ENCODE measurements at places on chromosomes 3 and 15.
A peak's percentile ranks its signal among the peaks of the same experiment; 100 is the strongest.

- DNase-seq, result peak; percentile 94
Measured at GRCh38 chr3:168095611-168096209, at the start of gene GOLIM4. GOLIM4 (minus strand) TSS chr3:168095924; CDS start chr3:168095285, 639 bp downstream.

DNA sequence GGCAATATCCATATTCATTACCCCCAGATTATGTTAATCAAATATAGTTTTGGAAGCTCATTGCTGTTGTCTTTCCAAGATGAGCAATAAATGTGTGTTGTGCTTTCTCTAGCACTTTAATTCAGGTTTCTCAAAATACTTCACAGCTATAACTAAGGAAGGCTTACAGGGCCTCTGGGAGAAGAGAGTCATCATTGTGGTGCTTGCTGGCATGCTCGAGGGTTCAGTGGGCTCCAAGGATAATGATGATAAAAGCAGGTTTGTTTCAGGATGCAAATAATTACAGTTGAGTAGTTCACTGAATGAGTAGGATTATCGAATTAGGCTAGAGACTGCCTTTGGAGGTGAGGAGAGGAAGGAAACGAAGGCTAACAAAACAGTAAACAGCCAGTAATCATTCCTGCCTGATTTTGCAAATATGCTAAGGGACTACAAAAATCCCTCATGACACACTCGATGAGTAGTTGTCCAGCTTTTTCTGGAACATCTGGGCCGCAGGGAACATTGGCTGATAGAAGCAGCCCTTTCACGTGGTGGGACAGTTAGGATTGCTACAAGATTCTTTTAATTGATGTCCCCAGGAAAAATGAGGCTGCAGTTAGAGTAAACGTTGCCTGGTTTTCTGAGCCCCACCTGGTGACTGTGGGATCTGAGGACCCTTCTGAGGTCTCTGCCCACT is 54.1 kb downstream of the SLC7A14 start:
- DNase-seq, result no peak

DNA sequence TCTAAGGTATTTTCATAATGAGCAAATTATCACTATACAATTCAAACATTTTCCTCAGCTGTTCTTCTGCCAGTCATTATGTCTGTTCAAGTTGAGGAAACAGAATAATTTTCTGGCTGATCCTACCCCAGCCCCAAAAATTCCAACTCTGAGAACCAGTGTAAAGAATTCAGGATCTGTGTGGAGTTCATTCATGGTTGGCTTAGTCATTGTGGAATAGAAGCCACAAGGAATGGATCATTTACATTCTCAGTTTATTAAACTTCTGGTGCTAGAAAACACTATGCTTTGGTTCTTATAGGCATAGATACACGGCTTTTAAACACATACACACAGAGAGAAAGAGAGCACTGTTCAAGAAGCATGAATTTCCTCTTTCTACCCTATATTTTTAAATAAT is 134.6 kb downstream of the CMSS1 start:
- DNase-seq, result no peak

DNA sequence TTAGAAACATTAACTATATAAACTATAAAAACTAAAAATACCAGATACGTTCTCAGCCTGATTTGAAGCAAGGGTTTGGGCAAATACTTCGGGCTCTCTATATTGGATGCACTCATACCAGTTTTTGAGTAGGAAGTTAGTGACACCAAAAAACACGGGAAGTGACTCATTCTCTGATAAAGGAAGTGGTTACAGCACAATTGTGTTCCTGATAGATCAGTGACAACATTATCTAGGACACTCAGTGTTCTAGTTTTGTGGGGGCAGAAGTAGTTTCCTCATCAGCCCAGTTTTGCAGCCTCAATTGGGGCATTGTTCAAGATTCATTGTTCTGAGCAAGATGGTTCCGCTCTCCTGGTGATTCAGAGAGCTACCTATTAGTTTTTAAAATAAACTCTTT is 469.6 kb upstream of the DPPA4 start:
- no peak for DNase-seq

DNA sequence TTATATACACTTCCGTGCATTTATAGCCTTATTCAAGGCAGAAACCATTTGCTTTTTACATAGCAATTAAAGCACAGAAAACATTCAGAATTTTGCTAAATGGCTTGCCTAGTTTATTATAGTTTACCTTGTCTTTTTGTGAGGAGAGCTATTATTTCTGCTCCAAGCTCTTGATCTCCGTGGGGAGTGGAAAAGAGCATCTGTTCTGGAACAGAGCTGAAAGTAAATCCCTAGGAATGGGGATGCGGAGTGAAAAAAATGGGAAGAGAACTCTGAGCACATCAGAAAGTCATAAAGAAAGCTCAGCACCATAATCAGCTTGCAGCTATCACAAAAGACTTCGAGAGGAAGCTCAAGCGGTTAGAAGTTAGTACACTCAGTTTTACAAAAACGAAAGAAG is 1006.7 kb downstream of the ROBO2 start:
- no peak for DNase-seq

DNA sequence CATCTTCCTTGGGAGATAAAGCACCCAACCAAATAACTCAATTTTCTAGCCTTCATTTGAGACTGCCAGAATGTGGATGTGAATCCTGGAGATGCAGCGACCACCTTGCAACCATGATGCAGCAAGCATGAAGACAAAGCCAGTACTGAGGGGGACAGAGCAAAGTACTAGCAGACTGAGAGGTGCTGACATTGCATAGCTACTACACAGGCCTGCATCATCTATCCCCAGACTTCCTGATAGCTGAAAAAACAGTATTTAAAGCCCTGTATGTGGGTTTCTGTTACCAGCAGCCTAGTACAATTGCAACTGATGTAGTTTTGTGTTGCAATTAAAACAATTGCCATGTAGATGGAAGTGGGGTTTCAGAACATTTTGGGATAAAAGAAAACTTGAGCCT is 146.3 kb upstream of the VEPH1 start:
- DNase-seq, result no peak

DNA sequence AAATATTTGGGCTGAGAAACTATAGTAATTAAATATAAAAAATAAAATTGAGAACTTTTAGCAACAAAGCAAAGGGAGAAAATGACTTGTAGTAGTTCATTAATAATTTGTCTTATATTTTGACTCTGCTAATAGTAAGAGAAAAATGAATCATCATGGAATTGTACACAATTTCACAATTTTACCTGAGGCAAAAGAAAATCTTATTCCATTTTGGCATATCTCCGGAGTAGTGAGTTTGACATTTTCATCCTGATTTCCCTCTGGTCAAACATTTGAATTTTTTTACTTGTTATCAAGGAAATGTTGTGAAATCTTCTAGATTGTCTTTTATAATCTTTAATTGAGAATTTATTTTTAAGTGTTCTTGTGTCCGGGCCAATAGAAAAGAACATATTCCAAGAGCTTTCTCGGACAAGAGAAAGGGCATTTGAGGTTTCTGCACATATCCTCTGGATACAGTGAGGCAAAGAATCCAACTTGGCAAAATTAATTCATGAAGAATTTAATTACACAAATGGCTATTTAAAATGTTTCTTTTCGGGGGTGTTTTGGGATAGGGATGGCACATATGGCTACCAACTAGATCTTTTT is 89.3 kb upstream of the IGSF10 start:
- DNase-seq, result no peak

- DNase-seq, result no peak
Measured at GRCh38 chr15:67479781-67480505, 41.0 kb upstream of the C15orf61 start.

DNA sequence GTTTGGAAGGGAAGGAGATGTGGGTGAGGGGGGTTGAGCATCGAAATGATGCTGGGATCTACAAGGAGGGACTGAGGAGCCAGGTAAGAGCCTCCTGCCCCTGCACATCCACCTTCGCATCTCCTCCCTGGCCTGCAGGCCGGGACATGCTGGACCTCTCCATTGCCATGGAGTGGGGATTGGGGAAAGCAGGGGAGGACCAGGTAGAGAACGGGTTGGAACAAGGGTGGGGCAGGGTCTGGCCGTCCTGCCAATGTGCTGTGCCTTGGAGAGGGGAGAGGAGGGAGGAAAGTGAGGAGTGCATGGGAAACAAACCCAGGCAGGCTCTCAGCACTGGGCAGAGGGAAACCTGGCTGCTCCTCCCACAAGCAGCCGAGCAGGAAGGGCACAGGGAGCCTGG is 10.6 kb downstream of the PLA2G4B start:
- no peak for DNase-seq

GRCh38 chr3:414063-414462 is 217.5 kb downstream of the CHL1 start:
- DNase-seq, result no peak

DNA sequence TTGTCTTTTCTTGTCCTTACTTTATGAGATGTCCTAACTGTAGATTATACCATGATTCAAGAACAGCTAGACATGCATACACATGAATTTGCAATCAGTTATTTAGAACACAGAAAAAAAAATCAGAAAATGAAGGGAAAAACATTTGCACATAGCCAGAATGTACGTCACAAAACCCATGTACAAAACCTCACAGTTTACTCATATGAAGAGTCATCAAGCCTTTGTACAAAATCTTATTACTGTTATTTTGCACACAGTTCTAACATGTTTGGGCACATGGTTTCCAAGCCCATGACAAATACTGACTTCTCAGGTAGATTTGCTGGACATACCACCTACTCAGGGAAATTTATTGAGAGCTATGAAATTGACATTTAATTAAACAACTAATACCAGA is 48.2 kb downstream of the MAP3K13 start:
- DNase-seq, result no peak

GRCh38 chr3:160368804-160369203 is 30.2 kb downstream of the IFT80 start:
- DNase-seq, result no peak

DNA sequence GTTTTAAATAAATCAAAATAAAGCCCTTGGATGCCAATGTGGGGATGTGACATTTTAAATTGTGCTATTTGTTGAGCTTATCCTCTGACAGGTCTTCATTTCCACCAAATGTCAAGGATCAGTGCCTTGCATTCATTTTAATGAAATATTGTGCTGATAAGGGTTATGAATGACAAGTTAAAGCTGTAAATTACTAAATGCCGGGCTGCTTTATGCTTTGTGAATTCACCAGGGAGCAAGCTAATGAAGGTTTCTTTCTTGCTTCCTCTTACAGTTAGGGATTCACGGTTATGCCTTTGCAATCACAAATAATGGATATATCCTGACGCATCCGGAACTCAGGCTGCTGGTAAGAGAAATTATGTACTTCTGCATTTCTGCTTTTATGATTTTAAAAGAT is 81.7 kb downstream of the LRTM1 start:
- DNase-seq, result no peak

DNA sequence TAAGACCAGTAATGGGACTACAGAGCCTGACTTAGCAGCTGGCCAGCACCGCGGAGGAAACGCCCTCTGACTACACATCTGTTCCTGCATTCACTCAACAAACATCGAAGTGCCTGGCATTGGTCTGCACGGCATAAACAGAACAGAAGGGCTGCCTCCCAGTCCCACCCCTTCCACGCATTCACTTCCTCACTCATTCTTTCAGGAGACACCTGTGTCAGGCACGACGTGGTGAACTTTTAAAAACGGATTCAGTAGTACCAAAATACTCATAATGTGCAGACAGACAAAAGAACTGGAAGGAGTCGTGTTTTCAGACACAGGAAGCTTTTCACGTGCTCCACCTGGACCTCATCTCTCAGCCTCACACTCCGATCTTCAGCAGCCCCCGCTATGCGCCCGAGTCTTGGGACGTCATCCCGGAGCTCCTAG is 123.3 kb downstream of the XXYLT1 start:
- no peak for DNase-seq

DNA sequence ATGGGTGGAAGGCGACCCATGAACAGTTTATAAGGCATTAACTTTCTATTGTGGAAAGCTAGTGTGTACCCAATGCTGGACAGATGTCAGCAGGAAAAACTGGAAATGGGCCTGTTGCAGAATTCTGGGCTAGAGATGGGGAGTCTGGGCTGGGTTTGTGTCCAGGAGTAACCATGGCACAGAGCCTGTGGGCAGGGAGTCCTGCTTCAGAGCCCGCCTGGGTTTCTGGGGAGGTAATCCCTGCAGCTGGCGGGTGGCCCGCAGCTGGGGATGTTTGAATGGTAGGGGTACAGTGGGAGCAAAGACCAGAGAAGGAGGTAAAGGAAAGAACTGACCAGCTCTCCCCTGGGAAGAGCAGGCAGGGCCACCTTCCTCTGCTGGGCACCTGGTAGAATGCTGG is 25.7 kb downstream of the ACAA1 start:
- peak; percentile 64 for DNase-seq

DNA sequence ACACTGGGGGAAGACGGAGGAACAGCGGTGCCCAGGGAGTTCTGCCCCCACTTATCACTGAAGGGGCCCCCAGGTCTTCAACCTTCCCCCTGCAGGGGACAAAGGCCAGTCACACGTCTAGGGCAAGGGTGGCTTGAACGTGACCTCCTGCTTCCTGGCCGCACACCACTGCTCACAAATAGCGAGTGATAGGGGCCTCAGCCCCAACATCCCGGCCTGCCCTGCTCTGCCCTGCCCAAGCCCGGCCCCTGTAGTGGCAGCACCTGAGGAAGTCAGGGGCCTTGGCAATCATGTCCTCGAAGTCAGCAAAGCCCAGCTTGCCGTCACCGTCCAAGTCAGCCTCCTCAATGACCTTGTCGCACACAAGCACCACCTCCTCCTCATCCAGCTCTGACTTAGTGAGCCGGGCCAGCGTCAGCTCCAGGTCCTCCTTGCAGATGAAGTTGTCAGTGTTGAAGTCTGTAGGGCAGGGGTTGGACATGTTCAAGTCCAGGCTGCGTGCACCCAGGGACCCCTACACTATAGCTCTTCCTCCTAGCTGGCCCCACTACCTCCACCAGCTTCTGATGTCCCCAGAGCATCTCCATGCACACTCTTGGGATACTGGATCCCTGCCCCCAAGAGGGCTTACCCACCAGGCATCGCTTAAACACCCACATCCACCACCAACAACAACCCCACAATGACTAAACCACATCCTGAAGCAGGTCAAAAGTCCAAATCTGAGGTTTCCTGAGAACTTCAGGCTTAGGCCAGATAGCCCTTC is 13.3 kb downstream of the SH2D7 start:
- no peak for DNase-seq

DNA sequence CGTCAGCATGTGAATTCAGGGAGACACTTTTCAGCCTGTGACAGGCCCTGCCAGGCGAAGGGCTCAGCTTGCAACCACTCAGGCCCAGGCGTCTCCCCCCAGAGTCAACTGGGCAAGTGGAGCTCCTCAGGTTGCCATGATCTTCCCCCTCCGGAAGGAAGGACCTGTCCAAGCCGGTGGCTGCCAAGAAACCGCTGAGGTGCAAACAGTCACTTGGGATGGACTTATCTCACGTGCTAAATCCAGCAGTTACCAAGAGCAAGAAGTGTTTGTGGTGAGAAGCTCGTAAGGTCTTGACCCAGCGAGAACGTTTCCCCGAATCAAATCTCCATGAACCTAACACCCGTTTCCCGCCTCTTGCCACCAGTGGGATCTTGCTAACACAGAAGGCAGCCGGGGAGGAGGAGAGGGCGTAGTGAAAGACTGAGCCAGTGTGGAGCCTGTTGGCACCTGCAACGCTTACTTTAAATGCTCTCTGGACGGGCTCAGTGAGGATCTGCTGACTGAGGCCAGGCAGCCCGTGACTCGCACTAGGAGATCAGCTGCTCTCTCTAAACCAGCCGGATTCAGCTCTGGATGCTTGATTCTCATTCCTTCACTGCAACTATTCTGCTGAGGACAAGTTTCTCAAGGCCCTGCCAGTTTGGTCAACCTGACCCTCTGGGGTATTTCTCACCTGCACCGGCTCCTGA is 39.0 kb downstream of the IQSEC1 start:
- no peak for DNase-seq

All from posterior cingulate gyrus (tissue), 11 donors.